ENCODE measurements at places on chromosomes 3 and 15.

DNA sequence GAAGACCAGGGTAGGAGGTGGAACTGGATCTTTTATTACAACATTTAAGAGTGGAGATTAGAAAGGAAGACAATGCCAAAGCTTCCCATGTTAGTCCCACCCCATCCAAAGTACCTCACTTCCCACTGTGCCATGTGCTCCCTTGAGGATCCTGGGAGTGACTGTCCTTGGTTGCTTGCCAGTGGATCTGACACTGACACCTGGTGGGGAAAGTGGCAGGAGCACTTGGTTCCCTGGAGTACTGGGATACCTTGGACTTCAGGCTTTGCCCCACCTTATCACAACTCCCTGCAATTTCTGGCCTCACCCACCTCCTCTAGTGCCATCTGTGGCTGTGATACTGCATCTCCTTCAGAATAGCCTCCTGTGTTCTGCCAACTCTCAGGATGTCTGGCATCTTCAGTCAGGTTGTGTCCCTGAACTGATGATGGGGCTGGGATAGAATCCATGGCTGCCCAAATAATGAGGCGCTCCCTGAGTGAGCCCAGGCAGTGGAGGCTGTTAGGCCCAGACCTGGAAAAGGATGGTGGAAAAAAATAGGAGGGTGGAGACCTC, 1.3 kb downstream of the ELL3 start:
- DNase-seq = no peak

DNA sequence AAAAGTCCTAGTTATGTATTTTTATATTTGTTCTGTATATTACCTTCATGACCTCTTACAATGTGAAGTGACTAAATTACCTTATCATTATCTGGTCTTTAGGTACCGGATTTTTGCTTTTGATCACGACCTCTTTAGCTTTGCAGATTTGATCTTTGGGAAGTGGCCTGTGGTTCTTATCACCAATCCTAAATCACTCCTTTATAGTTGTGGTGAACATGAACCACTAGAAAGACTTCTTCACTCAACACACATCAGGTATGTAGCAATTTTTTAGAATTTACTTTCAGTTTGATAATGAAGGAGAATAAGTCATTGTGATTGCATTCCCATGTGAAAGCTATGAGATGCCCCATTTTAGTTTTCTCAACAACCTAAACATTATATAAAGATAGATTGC, 18.3 kb downstream of the TMEM62 start:
- DNase-seq = no peak

DNA sequence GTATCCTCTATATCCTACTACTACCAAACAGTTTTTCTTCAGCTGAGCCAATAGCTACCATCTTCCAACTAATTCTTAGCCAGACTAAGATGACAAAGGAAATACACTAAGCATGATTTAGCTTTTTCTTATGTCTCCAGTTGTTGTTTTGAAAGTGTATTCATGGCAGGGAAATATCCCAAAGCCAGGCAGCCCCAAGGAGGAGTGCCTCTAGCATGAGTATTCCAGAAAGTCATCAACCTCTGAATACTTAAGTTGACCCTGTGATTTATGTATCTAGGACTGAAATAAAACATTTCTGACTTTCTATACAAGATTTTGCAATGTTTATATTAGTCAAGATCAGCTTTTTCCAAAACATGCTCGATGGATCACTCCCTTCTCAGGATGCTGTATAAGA, 449.1 kb downstream of the IL5RA start:
- DNase-seq = no peak

DNA sequence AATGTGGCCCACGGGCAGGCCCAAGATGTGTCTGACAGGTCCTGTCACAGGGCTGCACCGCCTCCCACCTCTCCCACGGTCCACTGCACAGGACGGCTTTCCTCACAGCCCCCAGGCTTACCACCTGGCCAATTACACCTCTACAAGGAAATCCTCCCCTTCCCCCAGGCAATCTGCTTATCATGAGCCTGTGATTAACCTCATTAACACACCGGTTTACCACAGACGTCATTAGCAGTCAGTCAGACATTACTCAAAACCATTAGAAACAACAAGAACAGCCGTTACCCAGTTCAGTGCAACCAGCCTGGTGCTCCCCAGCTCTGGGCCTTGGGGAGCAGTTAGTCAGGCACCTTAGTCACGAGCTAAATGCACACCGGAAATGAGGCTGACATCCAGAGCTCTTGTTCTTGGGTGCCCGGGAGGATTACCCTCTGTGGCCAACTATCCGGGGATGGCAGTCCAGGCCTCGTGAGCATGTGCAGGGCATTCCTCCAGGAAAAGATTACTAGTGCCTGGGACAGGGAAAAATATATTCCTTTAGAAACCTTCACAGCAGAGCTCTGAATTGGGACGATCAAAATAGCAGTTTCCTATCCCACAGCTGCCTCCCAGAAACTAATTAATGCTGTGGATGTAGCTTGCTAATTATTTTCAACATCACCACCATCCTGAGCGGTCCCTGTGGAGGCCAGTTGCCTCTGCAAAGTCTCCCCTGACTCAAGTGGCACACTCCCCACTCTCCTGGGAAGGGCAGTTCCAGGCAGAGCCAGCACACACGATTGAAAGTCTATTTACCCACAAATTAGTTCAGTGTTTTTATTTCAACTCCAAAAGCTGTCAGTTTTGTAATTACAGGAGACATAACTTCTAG, 117.4 kb upstream of the ZBED2 start:
- no peak for DNase-seq

GRCh38 chr3:128823008-128823407, 56.4 kb upstream of the ACAD9 start:
- no peak for DNase-seq

GRCh38 chr3:105533960-105534359, 167.3 kb downstream of the ALCAM start:
- no peak for DNase-seq

DNA sequence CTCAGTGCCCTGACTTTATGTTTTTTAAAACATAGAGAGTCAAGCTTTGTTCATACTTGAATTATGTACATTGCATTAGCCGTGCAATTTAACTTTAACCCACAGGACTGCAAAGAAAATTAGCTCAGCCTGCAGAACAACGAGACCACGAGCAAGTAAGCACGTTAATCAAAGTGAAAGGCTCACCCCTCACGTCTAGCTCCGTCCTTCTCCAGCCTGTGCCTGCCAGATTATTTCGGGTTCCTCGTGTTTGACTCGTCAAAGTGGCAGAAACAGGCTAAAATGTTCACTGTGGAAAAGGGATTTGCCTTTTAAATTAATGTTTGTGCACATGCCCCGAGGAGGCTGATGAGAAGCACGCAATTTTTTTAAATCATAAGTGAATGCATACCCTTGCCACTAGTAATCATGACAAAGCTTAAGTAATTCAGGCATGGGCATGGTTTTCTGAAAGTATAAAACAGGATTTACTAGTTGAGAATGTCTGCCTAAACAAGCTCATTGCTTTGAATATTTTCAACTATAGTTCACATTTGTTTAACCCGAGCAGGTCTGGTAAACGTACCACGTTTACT, 15.3 kb downstream of the ZBTB38 start:
- DNase-seq = no peak

- DNase-seq = no peak
Observed at GRCh38 chr3:189458528-189458927, 172.7 kb upstream of the TP63 start.

GRCh38 chr3:172550347-172550943, 27.2 kb upstream of the TNFSF10 start:
- DNase-seq = peak; percentile 72

DNA sequence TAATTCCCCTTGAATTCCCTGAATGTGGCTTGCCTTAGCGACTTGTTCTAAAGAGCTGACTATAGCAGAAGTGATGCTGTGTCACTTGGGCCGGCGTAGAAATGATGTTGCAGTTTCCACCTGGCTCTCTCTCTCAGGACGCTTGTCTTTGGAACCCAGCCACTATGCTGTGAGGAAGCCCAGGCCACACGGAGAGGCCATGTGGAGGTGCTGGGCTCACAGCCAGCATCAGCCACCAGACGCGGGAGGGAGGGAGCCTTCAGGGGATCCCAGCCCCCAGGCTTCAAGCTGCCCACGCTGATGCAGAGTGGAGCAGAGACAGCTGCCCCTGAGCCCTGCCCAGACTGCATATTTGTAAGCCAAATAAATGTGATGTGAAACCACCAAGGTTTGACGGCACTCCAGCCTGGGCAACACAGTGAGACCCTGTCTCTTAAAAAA, 18.6 kb downstream of the RNU5B-1 start:
- no peak for DNase-seq

GRCh38 chr3:104987859-104988258, 378.9 kb upstream of the ALCAM start:
- no peak for DNase-seq

GRCh38 chr3:129961141-129961541, 13.4 kb upstream of the TRH start:
- DNase-seq = no peak

- DNase-seq = no peak
Observed at GRCh38 chr3:145531548-145531947, 629.4 kb downstream of the PLOD2 start.

- no peak for DNase-seq
Observed at GRCh38 chr15:43920815-43921214, 94.0 kb downstream of the WDR76 start.

- no peak for DNase-seq
Observed at GRCh38 chr15:67006083-67007065, 59.0 kb upstream of the SMAD3 start.

- DNase-seq = no peak
Observed at GRCh38 chr3:72613871-72614270, 234.4 kb downstream of the SHQ1 start.

GRCh38 chr3:115254492-115255196, 107.6 kb upstream of the ZBTB20 start:
- no peak for DNase-seq

- DNase-seq = no peak
Observed at GRCh38 chr15:85620690-85621049, 174.1 kb downstream of the KLHL25 start.

DNA sequence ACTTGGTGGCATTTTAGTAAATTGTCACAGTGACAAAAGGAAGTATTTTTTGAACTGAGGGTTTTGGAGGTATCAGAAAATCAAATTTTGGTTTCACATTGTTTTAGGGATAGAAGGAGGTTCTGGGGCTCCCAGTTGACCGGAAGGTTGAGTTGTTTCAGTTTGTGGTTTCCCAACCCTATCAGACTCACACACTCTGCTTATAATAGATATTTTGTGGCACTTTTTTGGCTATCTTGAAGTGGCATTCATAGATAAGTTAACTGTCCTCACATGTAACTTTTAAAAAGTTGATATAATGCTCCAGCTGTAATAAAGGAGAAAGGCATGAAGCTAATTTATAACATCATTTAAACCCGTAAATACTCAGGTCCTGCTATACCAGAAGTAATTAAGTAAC, 12.8 kb downstream of the ARMC8 start:
- no peak for DNase-seq

GRCh38 chr3:106844638-106845037, 532.6 kb upstream of the CCDC54 start:
- DNase-seq = no peak

DNA sequence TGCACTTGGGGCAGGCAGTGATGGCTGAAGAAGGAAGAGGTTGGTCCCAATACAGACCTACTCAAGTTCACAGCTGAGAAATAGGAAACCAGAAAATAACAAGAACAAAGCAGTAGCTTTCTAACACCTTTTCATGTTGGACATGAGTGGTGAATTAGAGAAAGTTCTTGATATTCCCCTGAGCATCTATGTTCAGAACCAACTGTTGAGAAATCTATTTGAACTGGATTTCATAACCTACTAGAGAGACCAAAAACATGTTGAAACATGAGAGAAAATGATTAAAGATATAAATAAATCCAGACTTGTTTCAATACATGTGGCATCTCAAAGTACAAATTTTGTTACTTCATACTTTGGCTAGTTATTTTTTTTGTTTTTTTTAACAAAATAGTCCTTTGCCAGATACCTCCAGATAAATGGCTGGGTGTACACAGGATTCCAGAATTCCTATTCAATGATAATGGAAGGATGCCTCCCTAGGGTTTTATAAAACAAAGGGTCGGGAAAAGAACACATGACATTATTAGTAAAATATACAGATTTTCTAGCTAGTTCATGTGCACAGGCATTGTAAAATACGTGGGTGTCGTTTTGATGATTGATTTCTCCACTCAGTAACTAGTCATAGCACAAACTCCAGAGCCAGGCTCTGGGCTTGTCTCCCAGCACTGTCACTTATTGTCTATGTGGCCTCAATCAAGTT, 34.4 kb upstream of the TNFSF10 start:
- no peak for DNase-seq

DNA sequence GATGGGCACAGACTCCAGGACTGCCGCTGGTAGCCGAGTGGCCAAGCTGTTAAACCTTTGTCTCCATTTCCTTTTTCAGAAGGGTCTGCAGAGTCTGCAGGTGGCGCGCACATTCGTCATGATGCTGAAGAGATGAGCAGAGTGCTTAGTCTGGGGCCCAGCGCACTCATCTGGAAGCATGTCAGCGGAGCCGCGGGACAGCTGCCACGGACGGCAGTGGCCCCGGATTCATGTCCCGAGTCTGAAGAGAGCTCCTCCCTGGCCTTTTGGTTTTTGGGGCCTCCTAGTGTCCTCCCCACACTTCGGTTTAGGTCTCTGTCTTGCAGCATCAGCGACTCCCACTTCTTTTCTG, 42.6 kb downstream of the KLHL25 start:
- DNase-seq = no peak

- DNase-seq = no peak
Observed at GRCh38 chr3:8603115-8603710, 41.4 kb downstream of the SSUH2 start.

DNA sequence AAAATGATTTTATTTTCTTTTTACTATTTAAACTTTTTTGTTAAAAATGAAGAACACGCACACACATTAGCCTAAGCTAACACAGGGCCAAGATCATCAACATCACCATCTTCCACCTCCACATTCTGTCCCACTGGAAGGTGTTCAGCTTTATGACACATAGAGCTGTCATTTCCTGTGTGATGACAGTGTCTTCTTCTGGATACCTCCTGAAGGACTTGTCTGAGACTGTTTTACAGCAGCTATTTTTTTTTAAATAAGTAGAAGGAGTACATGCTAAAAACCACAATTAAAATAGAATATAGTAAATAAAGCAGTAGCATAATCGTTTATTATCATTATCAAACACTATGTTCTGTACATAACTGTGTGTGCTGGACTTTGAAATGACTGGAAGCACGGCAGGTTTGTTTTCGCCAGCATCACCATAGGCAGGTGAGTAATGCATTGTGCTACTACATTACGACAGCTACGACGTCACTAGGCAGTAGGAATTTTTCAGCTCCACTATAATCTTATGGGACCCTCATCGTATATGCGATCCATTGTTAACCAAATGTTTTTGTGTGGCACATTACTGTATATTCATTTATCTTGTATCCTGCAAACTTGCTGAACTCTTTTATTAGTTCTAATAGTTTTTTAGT, 72.8 kb downstream of the KLF15 start:
- DNase-seq = no peak

GRCh38 chr3:197354568-197355001, 56.2 kb upstream of the DLG1 start:
- no peak for DNase-seq

GRCh38 chr15:78702609-78703333, 61.8 kb upstream of the CHRNB4 start:
- no peak for DNase-seq

Measured in stimulated activated CD4-positive, alpha-beta T cell treated with anti-CD3 and anti-CD28 coated beads, Interleukin-12 subunit alpha, Interleukin-12 subunit beta, amount 100 ng/mL, for 48 hours (primary cell).